Thymus (tissue), 14 donors: ENCODE measurements at places on chromosomes 7 and 10. TPM values are rescaled to one million over a fixed set of nuclear protein-coding genes. Genes with fewer than 3 reads are reported as not detected.

CPA1 gene
- 0.14 TPM for total RNA-seq

VOPP1 gene
- 91.6 TPM for total RNA-seq

RBP4 gene
- total RNA-seq = 0.19 TPM

SLC29A4 gene
- 0.38 TPM for total RNA-seq

TCERG1L gene
- 0.52 TPM for total RNA-seq

ZC3HAV1 gene
- 27.4 TPM for total RNA-seq

CLRN3 gene
- 0.05 TPM for total RNA-seq

WDFY4 gene
- 25.1 TPM for total RNA-seq

STEAP1 gene
- total RNA-seq = 0.33 TPM

LAMTOR4 gene
- 142 TPM for total RNA-seq

TFR2 gene
- total RNA-seq = 0.80 TPM
